Hypothalamus (tissue), 51 donors: ENCODE measurements at places on chromosomes 2 and 18.
A peak's percentile ranks its signal among the peaks of the same experiment; 100 is the strongest.

DNA sequence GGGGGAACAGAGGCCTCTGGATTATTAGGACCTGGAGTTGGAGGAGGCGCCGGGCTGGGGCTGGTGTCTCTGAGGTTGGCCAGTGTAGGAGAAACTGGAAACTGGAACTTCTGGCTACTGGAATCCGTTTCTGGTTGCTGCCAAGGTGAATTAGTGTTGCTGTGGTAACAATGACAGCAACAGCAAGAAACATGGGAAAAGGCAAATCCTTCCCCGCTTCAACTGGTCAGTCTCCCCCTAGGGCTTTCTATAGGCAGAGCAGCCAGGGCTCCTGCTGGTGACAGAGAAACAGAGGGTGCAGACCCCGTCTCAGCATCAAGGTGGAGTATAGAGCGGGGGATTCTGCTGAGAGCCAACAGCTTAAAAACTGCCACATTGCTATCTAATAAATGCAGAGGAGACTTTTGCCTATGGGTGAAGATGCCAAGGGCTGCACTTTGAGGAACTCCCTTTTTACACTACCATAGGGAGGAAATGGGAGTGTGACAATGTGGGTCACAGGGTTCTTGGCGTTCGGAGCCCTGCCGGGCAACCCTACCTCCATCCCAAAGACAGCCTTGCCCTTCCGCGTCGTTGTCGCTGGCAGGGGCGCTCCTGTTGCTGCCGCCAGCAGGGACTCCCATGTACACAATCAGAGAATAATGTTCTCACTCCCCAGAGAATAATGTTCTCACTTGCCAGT, 81.4 kb upstream of the CABLES1 start:
- no peak for DNase-seq

- peak; percentile 40 for DNase-seq
These were observed at the start of gene ANXA4 for GRCh38 chr2:69741575-69742321. Gene ANXA4 (plus strand): TSS chr2:69742134. CDS start chr2:69781566, 39,432 bp downstream.

DNA sequence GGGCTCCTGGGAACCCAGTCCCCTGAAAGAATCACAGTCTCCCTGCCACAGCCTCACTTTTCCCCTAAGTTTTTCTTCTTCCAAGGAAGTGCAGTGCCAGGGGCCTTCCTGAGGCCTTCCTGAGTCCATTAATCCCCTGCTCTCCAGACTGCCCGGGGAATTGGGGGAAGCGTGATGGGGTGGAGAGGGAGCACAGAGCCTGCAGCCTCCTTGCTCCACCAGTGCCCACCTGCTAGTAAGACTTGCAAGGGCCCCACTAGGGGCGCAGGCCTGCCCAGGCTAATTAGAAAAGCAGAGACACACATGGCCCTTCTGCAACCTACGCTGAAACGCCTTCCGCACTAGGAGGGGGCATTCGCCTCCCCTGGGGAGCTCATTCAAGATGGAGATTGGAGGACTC, 110.6 kb downstream of the MRO start:
- DNase-seq: no peak

GRCh38 chr18:9711361-9712129, 3.4 kb downstream of the RAB31 start:
- DNase-seq: no peak

GRCh38 chr2:43087413-43087812, 139.0 kb downstream of the ZFP36L2 start:
- no peak for DNase-seq

- no peak for DNase-seq
These were observed 3.9 kb upstream of the AGAP1 start for GRCh38 chr2:235489897-235490296.

DNA sequence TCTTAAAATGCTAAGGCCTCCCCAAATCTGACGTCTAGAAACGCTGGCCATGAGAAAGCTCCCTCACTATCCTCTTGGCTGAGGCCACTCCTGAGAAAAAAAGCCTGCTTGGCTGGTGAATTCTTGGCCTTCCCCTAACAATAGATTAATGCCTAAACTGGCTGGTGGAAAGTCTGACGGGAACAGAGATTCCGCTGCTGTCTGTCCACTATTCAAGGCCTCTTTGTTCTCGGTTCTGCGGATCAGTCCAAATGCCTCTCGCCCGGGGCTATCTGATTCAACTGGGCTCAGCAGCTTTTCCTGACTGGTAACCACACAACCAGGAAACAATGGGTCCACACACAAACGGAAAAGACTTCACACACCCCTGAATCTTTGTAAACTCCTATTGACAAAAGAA, 27.2 kb downstream of the PXDN start:
- DNase-seq: no peak

DNA sequence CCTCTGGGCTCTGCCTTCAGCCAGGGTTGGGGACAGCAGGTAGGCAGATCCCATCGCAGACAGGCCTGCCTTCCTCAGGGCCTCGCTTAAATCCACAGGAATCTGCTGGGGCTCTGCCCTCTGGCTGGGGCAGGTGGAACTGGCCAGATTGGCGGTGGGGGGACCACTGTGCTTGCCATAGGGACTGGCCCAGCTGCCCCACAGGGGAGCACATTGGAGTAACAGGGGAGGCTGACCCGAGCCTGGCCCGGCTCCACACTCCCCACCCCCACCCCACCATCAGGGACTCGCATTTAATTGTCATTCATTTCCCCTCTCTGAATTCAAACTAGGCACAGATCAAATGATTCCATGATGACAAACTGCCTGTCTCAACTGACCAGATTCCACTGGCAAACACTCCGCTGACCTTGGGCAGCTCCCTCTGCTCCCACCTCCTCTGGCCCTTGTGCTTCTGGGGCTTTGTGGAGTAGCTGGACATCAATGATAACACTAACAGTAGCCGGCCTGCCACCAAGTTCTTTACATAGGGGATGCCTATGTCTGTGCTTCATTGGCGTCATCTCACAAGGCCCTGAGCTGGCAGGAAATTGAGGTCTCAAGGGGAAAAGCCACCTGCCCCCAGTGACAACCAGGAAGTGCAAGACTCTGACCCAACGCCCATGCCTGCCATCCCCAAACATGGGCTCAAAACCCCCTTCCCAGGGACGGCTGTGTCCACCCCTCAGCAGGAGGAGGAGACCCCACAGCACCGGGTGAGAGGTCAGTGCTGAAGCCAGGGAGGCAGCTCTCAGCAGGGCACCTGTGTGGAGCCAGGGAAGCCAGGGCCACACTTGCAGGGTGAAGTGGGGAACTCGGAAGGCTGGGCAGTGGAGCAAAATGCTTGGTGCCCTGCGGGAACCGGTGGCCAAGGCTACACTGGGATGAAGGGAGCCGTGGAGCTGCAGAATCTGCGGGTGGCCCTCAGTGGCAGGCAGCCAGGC, 2.1 kb upstream of the B3GNT7 start:
- no peak for DNase-seq

DNA sequence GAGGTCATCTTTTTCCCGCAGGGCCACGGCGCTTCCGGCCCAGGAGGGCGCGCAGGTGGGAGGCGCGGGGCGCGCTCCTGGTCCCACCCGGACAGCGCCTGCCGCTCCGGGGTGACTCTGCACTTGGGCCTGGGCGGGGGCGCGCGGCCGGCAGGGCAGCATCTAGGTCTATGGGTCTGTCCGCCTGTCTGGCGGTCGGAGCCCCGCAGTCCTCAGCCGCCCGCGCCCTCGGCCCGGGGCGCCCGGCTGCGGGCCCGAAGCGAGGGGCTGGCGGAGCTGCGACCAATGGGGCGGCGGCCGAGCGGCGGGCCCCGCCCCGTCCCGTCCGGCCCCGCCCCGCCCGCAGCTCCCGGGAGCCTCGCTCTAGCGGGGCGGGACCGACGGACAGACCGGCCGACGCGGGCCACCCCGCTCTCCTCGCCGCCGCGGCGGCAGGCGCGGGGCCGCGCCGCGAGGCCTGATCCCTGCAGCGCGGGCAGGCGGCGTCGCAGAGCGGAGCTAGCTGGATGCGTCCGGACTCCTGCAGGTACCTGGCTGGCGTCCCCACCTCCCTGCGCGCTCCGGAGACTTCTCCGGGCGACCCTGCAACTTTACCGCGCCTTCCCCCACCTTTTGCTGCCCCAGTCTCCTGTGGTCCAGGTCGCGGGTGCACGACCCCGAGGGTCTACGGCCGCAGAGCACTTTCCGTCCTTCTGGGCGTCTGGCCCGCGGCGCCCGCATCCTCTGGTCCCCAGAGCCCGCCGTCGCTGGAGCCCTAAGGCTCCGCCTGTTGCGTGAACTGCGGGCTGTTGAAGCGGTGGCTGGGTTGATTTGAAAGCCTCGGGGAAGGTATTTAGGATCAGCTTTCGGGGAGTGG, at the start of gene KCNS3:
Gene KCNS3 (plus strand): TSS at position 387 of the 856 bp plus-strand sequence. CDS start 52,342 bp downstream, outside the sequence.
- no peak for DNase-seq

- no peak for DNase-seq
These were observed 175.4 kb downstream of the MAIP1 start for GRCh38 chr2:200130762-200131166.

DNA sequence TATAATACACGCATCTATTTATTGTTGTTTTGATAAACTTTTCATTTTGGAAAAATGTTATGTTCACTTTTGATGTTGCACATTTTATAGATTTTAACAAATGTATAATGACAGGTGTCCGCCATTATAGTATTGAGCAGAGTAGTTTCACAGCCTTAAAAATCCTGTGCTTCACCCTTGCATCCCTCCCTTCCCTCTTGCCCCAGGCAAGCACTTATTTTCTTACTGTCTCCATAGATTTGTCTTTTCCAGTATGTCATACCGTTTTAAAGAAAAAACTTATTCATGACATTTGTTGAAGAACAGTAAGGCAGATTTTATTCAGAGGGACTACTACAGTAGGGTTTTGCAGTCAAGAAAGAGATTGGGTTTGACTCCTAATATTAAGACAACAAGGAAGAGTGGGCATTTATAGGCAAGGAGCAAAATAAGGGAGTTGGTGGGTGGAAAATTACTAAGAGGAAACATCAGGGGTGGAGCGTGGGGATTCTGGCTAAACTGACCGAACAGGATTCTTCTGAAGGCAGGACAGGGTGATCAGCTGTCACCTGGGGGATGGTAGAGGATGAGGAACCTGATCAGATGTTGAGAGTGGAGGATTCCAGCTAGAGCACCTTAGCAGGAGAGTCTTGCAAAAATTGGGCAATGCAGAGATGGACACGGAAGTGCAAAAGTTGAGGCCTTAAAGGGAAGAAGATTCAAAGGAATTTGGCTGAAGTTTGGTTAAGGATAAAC, 108.8 kb downstream of the NCK2 start:
- DNase-seq: no peak

- DNase-seq: no peak
These were observed 14.7 kb downstream of the NIFK start for GRCh38 chr2:121721926-121722325.

- peak; percentile 67 for DNase-seq
These were observed 85.3 kb upstream of the EFEMP1 start for GRCh38 chr2:56008661-56009431.

DNA sequence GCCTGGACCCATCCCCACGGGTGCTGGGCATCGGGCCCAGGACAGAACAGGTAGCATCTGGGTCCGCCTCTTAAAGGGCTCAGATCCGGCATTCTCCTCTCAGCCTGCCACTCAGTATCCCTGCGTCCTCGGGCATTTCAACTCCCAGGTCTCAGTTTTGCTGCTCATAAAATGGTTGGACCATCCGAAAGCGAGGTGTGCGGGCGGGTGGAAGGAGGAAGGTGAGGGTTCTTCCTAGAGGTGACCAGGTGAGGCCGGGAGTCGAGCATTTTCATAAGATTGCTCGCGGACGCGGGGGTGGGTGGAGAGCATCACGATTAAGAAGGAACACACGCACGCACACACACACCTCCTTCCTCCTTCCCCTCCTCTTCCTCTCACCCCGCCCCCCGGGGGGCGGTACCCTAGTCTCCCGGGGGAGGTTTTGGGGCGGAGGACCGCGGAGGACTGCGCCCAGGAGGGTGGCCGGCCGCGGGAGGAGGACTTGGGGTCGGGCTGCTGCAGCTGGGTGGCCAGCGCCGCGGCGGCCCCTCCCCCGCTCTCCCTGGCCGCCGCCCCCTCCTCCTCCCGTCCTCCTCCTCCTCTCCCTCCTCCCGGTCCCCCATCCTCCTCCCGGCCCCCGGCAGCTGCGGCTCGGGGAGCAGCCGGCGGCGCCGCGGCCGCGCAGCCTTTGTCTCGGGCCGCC, 97.9 kb upstream of the GPR45 start:
- no peak for DNase-seq

GRCh38 chr2:44956843-44957242, 15.3 kb downstream of the SIX3 start:
- DNase-seq: no peak

DNA sequence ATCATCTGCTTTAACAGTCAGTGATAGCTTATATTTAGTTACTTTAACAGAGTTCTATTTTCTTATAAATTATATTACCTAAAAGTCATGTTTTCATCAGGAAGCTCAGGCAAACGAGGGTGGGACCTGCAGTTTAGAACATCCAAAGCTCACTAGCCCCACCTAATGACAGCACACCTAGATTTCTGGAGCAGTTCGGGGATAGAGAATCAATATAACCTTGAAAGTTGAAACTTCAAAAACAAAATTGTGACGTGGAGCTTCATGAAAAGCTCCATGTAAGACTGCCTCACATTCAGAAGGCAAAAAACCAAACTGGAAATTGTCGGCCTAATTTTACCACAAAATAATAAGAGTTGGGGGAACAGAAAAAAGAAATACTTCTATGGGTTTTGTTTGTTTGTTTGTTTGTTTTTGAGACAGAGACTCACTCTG, 185.9 kb upstream of the CCDC150 start:
- DNase-seq: no peak

GRCh38 chr18:43692099-43692690, 414.9 kb upstream of the SYT4 start:
- DNase-seq: no peak

DNA sequence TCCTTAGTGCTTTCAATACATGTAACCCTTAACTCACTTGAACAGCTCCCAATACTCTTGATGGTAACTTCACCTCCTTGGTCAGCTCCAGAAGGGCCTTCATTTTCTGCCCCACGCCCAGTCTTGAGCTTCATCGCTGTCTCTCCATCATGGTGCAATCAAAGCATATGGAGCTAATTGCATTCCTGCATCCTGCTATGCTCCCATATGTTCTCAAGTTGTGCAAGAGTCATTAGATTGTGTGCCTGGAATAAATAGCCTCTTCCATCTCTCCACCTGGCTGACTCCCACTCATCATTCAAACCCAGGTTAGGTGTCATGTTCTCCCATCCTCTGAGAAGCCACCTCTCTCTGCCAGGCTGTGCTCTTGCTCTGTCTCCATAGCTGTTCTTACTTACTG, 364.5 kb upstream of the RGPD4 start:
- no peak for DNase-seq

DNA sequence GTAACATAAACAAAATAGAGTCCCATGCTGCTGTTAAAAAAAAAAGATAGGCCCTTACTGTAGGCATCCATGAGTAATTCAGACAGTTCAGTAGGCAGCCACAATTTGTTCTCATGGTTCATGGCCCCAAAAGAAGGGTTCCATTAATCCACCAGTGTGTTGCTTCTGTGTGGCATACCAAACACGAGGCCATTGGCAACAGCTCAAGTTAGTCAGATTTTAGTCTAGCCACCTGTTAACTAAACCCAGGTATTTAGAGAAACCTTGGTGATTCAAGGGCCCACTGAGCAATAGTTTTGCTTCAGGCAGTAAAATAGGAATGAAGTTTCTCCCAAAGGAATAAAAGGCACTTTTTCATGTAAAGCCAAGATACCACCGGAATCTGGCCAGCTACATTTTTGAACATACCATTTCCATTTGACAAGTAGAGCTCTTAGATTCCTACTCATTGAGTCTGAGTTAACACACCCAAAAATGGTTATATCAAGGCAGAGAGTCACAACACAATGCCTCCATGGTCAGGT, 80.1 kb upstream of the SRD5A2 start:
- DNase-seq: no peak
